ENCODE measurements at places on chromosomes 16 and 17. TPM values are rescaled to one million over a fixed set of nuclear protein-coding genes. Genes with fewer than 3 reads are reported as not detected.
A peak's percentile ranks its signal among the peaks of the same experiment; 100 is the strongest.

GRCh38 chr16:60123392-60124023, 1389.4 kb upstream of the GOT2 start:
- no peak for DNase-seq

The KRT39 gene
- not detected for polyA plus RNA-seq

DNA sequence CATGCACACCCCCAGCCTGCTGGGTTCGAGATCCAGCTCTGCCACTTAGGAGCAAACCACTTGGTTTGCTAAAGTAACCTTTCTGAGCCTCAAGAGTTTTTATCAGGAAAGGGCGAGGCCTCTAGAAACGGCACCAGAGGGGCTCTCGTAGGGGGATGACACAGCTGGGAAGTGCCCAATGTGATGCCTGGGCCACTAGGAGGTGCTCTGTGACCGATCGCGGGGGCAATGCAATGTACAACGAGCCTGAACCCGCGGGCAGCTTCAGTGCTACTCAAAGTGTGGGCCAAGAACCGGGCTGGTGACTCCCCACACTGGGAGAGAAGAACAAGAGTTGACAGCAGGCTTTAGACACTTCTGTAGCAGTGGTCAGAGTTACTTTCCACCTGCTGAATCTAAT, 9.4 kb downstream of the C16orf89 start:
- DNase-seq: no peak

The HOXB13 gene
- polyA plus RNA-seq: not detected

GRCh38 chr16:53936052-53936451, 232.1 kb downstream of the FTO start:
- no peak for DNase-seq

The CACNG5 gene
- polyA plus RNA-seq: not detected

DNA sequence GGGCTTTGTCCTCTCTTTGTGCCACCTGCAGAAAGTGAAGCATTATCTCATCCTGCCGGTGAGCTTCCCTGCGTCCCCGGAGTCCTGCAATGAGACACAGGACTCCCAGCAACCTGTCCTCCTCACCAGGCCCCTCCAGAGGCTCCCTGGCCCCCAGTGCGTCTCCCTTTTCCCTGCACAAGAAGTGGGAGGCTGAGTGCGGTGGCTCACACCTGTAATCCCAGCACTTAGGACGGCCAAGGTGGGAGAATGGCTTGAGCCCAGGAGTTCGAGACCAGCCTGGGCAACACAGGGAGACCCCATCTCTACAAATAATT, 8.4 kb downstream of the GRB7 start:
- no peak for DNase-seq

GRCh38 chr16:78506367-78507193, 407.1 kb downstream of the WWOX start:
- no peak for DNase-seq

GRCh38 chr16:23907457-23907902, 71.7 kb downstream of the PRKCB start:
- no peak for DNase-seq

GRCh38 chr17:30332057-30332542, 1.8 kb downstream of the TMIGD1 start:
- no peak for DNase-seq

GRCh38 chr17:79073706-79074088, 927 bp upstream of the ENGASE start:
- DNase-seq: no peak

The CA7 gene
- not detected for polyA plus RNA-seq

DNA sequence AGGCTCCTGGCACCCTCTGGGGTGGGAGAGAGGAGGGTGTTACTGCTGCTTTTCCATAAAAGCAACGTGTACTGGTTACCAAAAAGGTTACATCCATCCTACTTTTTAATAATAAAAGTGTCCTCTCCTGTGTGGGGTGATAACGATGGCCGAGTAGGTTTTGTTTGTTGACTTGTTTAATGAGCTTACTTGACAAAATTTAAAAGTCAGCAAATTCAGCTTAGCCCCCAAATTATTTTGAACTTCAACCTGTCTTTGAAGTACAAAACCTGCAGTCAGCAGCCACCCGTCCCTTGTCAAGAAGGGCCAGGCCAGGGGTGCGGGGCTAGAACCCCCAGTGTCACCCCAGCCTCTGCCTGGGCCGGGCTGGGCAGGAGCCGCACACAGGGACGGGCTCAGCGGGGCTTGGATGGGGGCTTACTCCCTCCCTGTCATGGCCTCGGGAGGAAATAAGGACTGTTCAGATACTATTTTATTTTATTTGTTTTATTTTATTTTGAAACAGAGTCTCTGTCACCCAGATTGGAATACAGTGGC, 103.9 kb upstream of the CHMP6 start:
- DNase-seq: no peak

DNA sequence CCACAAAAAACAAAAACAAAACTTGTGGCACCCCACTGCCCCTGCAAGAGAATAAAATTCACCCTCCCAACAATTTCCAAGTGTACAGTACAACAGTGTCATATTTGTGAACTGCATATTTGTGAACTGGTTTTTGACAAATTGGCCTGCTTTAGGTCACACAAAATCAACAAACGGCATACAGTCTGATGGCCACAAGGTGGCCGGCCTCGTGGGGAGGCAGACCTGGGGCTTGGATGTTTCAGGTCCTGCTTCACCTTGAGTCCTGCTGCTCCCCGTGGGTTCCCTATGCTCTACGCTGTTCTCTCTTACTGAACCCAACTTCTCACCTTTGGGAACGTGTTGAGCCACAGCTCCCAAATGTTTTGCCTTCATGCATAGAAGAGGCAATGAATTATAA, 102.2 kb downstream of the CDK5R1 start:
- DNase-seq: no peak

DNA sequence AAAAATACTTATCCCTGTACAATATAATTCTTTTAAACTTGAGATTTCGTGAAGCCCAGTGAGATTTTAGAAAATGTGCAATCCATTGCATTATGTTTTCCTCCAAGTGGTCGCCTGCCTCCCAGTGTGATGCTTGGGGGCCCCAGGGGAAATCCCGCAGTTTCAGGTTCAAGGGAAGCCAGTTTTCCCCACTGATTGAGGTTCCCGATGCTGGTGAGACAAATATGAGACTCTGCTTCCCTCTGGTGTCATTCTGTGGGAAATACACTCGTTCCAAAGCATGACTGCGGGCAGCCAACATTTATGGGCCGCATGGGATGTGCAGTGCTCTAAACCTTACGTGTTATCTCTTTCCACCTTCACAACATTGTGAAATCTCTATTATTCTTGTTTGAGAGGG, 200.8 kb downstream of the PRKCB start:
- no peak for DNase-seq

GRCh38 chr17:79563237-79564013, 47.4 kb downstream of the RBFOX3 start:
- no peak for DNase-seq

DNA sequence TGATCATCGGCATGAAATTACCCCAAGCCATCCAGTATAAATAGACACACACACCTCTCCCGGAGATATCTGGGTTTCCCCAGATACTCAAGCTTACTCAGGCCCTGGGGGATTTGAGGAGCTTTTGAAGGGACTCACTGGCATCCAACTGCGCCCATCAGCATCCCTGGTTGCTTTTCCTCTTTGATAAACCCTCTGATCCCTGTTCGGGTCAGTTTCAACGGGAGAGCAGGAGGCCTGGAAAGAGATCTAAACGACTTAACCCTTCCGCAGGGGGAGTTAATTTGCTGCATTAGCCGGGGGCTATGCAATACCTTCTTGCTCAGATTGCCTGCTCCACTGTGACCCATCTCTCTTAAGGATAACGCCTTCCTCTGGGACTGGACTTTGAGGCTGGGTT, 76.6 kb downstream of the MAF start:
- no peak for DNase-seq

The ITGB3 gene
- 5.0 TPM for polyA plus RNA-seq

The EVPL gene
- polyA plus RNA-seq: 0.03 TPM

- peak; percentile 23 for DNase-seq
Measured at GRCh38 chr17:28735242-28735722, 6.7 kb downstream of the NEK8 start.
